ENCODE measurements at places on chromosomes 1 and 21.

- DNase-seq, result no peak
Observed at GRCh38 chr1:53541263-53541625, 82.0 kb downstream of the DMRTB1 start.

- no peak for DNase-seq
Observed at GRCh38 chr1:242002072-242002471, 3.2 kb upstream of the MAP1LC3C start.

DNA sequence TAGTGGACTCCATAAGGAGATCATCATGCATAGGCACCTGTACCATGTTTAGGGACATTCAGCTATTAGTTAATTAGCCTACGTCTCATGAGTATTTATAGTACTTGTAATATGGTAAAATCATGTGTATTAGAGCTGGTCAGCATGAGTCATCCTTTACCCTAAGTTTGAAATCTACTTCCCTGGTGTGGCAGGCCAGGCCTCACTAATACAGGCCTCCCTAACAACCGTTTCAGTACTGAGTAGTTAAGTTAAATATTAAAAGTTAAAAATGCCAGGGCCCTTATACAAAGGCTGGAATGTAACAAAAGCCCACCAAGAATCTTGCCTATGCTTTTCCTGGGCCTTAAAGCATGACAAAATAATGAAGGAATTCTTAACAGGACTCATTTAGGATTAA, 356.3 kb upstream of the DPYD start:
- no peak for DNase-seq

- no peak for DNase-seq
Observed at GRCh38 chr1:201676197-201676596, 137.3 kb downstream of the NAV1 start.

GRCh38 chr1:248055261-248055660, 8.6 kb downstream of the OR2L3 start:
- no peak for DNase-seq

- DNase-seq, result no peak
Observed at GRCh38 chr1:32414186-32414886, 20.1 kb upstream of the BSDC1 start.

DNA sequence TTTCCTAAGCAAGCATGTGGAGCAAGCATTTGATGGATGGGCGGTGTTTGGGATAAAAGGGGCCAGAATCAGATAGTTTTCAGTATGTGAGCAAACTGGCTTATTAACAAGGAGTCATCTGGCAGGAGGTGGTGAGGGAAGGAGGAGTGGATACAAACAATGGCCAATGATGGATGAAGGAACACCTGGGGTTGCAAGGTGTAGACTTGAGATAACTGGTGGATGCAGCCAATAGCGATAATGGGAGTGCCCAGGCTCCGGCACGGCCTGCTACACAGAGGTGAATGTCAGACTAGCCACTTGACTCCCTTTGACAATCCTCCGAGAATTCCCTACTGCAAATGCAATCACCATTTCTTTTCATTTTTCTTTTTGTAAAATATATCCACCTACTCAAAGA, 41.7 kb downstream of the C8B start:
- DNase-seq, result no peak

DNA sequence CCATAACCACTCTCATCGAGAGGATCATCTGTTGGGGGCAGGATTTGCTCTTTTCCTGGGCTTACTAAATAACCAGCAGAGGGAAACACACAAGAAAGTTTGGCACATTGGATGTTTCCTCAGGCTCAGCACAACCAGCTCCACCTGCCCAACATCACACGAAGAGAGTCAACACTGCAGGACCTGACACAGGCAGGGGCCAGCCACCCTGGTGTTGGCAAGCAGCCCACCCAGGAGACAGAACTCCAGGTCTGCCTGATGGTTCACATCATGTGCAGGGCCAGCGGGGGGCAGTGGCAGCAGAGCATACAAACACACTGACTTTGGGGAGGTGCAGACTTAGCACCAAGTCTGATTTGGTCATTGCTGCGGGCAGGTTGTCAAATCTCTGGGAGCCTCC, 182.3 kb upstream of the GALNT2 start:
- DNase-seq, result no peak

DNA sequence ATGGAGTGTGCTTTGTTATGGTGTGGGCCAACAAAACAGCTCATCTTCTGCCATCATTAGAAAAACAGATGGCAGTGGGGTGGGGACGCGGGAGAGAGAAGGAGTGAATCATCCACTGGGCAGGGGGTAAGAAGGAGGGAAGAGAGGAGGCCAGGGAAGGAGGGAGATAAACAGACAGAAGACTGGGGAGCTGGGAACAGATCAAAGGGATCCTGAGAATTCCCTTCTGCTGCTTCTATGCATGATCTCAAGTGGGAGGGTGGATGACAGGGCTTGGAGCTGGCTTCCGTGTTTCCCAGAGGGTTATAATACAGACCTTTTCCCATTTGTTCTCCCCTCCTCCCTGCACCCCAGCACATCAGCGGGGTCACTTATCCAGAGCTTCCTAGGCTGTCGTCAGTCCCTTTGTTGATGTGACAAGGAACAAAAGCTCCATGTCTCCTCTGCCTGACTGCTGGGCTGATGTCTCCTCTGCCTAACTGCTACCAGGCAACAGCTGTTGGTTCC, 338.6 kb downstream of the PAPPA2 start:
- no peak for DNase-seq

DNA sequence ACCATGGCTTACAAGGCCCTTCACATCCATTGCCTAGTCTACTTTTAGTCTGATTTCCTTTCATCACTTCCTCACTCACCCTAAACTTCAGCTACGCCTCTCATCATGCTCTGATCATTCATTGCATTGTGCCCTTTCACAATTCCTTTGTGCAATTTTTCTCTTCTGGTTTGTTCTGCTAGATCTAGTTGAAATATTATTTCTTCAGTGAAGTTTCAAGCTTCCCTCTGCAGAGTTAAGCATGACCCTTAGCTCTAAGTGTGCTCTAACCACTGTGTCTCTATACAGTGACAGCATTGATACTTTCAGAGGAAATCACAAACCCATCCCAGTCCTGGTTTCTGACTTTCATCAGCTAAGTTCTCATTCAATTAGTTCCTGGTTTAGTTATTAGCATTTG, 166.1 kb downstream of the PLA2G4A start:
- DNase-seq, result no peak

- no peak for DNase-seq
Observed at GRCh38 chr1:185444676-185445075, 127.6 kb upstream of the IVNS1ABP start.

- no peak for DNase-seq
Observed at GRCh38 chr1:175210744-175211143, 18.2 kb upstream of the KIAA0040 start.

DNA sequence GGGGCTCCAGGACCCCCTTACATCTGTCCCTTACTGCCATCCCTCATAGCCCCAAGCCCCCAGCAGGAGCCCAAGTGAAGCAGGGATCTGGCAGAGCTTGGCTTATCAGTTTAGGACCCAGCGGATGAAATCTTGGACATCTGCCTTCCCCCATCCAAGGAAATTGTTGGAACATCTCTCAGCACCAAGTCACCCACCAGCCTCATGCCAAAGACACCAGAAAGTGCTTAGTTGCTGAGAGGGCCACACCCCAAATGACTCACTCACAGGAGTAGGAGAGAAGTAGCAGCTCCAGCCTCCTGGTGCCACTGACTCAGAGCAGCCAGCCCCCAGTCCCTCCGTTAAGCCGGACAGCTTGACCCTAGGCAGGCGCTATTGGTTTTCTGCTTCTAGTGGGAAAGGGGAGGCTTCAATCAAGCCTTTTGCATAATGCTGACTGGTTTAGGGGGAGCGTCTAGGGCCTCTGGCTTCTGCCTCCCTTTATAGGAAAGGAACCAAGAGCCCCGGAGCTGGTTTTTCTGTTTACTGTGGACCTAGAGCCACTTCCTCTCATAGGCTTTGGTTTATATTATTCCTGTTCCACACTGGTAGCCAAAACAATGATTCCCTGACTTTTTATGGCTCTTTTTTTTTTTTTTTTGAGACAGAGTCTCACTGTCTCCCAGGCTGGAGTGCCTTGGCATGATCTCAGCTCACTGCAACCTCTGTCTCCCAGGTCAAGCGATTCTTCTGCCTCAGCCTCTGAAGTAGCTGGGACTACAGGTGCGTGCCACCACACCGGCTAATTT, 114.2 kb upstream of the IPO9 start:
- no peak for DNase-seq

- no peak for DNase-seq
Observed at GRCh38 chr1:174626031-174627025, 178.6 kb downstream of the GPR52 start.

GRCh38 chr1:51833700-51834099, 44.8 kb downstream of the NRDC start:
- DNase-seq, result no peak

- DNase-seq, result no peak
Observed at GRCh38 chr21:38229260-38229877, 27.4 kb upstream of the KCNJ15 start.

DNA sequence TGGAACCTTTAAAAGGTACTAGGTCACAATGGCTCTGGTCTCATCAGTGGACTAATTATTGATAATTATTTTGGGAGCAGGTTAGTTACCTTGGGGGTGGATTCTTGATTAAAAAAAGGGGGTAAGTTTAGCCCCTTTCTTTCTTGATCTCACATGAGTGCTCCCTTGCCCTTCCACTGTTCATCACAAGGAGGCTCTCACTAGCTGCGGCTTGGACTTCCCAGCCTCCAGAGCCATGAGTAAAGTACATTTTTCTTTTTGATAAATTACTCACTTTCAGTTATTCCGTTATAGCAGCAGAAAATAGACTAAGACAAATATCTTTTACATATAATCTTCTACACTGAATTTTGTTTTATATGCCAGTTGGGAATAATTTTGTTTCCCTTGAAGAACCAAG, 254.8 kb upstream of the DEPDC1 start:
- no peak for DNase-seq

DNA sequence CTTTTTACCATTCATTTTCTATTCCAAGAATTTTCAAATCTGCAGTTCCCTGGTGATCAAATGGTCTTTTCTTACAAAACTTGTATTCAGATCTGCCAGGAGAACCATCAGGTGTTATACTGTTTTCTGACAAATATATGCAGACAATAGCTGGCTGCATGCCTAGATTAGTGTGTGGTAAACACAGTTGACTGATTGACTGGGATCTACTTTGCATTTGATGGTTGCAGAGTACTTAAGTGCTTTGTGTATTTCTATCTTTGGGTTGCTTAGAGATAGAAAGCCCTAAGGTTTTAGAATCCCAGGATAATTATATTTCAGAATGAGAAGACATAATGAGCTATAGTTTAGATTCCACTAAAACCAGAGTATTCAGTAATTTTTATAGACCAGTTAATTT, 102.0 kb upstream of the CHODL start:
- DNase-seq, result no peak

DNA sequence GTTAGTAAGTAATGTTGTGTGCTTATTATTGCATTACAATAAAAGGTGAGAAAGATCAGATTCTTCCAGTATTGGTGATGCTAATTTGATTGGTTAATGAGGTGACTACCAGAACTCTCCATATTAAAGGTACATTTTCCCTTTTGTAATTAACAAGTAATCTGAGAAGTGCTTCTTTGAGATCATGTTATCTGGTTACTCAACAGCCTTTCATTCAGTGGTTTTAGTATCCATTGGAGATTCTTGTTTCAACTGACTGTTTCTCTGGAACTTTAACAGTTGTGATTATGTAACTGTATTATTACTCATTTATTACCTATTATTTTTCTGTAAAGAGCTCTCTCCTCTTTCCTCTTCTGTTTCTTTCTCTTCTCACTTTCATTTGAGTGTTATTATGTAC, 86.7 kb downstream of the PEX14 start:
- DNase-seq, result no peak

- DNase-seq, result no peak
Observed at GRCh38 chr1:19596065-19596713, 47.9 kb upstream of the NBL1 start.

DNA sequence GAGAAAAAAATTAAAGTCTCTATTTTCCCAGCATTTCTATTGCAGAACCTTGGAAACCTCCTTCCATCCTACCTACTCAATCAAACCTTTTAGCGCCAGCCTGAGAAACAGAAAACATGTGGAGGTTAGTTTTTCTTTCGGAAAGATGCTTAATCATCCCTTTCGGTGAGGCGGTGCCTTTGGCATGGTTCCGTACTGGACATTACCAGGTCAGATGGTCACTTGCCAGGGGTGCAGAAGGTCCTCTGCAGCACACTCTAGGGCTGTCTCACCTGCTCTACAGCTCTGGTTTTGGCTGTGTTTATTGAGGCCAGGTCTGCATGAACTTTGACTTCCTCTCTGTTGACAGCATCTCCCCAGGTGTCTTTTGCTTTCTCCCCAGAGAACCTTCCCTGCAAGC, 121.5 kb downstream of the PLD5 start:
- DNase-seq, result no peak

- DNase-seq, result no peak
Observed at GRCh38 chr1:78009836-78010235, 5.1 kb downstream of the DNAJB4 start.

DNA sequence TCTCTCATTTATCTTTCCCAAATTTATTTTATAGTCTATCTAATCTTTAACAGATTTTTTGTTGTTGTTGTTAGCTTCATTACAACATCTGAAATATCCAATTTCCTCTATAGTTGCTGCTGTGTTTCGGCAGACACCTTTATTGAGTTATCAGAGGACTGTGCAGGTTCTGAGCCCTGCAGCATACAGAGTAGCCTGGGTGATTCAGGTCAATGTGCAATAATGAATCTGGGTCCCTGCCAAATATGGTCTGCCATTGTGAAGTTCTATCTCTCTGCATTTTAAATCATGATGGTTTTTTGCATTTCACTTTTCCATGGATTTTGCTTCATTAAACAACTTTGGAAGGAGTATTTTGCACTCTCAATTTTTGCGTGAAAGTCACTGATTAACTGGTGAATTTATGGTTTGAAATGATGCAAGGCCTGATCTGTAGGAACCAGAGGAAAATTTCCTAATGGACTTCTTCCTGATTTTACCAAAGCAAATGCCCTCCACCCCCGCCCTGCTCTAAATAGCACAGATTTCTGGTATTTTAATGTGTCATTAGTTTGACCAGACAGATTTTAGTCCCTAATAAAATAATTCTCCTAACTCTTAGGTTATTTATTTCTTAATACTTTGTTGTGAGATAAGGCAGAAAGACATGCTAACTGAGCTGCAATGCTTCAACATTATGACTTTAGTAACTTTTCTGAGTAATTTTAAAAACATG, 402.3 kb downstream of the PTBP2 start:
- no peak for DNase-seq

- DNase-seq, result no peak
Observed at GRCh38 chr1:186291271-186291670, 83.8 kb downstream of the TPR start.

- DNase-seq, result no peak
Observed at GRCh38 chr1:101239095-101240040, 2.5 kb downstream of the S1PR1 start.

GRCh38 chr1:32981003-32981901, 16.6 kb upstream of the RNF19B start:
- DNase-seq, result peak; percentile 78

- DNase-seq, result no peak
Observed at GRCh38 chr1:232624546-232625281, 5.2 kb downstream of the SIPA1L2 start.
